Right lobe of liver (tissue), 6 donors: ENCODE measurements at places on chromosomes 5 and 9.
A peak's percentile ranks its signal among the peaks of the same experiment; 100 is the strongest.

GRCh38 chr5:158273035-158273434 is 414.1 kb upstream of the CLINT1 start:
- no peak for DNase-seq

DNA sequence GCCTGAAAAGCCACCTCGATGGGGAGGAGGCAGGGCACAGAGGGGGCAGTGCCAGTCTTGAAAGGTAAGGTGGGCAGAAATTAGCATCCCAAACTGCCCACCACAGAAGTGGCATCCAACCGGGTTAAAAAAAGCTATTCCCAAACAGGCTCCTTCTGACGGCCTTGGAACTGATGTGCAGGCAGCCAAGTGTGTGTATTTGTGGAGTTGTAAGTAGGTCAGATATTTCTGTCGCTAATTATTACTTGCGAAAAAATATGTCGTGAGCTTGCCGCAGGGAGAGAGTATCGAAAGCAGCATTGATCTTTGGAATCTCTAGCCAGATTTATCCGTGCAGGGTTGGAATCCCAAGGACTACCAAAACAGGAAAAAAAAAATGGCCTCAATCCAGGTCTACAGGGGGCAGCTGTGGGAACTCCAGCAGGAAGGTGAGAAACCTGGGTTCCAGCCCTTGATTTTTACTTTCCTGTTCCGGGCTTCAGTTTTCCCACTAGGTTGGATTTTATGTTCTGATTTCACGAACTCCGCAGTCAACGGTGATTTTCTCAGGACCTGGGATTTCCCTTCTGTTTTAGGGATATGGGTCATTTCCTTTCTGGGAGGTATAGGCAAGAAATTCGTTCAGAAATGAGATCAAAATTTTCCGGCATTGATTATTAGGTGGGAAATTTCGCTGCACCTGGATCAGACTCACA is 200.8 kb downstream of the RGS3 start:
- peak; percentile 8 for DNase-seq

DNA sequence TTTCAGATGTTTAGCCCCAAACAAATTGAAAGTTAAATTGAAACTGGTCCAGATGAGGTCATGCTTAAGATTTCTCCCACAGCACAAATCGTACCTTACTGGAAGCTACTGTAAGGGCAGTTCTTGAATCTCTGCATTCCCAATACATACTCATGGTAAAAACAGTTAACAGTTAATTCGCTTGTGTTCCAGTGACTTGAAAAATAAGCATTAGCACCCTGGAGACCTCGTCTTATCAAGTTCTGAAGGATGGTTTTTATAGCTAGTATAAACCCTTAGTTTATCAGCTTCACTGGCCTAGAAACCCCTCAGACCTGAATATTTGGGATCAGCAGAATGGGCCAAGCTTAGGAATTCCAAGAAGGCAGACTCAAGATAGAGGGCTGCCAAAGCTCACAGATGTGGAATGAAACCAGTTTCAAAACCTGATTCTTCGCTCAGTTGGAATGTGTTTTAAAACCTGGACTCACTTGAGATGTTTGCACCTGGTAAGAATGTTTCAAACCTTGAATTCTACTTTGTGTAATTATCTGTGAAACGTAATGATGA is 103.6 kb downstream of the C9orf152 start:
- no peak for DNase-seq

DNA sequence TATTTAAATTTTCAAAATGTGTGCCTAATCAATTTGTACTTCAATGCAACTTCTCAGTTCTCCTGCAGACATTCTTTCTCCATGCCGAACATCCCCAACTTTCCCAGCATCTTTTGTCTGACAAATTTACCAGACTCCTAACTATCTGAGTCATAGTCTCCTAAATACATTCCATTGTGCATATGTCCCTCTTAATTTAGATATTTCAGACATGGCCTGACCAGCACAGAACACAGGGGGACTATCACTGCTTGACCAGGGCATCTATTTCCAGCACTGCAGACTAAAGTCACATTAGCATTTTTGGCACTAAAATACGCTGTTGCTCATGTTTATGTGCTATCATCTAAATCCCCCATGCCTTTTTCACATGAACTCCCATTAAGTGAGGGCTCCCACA is 71.9 kb downstream of the ITGA1 start:
- no peak for DNase-seq

GRCh38 chr5:112732131-112732530 is 5.6 kb upstream of the APC start:
- no peak for DNase-seq

DNA sequence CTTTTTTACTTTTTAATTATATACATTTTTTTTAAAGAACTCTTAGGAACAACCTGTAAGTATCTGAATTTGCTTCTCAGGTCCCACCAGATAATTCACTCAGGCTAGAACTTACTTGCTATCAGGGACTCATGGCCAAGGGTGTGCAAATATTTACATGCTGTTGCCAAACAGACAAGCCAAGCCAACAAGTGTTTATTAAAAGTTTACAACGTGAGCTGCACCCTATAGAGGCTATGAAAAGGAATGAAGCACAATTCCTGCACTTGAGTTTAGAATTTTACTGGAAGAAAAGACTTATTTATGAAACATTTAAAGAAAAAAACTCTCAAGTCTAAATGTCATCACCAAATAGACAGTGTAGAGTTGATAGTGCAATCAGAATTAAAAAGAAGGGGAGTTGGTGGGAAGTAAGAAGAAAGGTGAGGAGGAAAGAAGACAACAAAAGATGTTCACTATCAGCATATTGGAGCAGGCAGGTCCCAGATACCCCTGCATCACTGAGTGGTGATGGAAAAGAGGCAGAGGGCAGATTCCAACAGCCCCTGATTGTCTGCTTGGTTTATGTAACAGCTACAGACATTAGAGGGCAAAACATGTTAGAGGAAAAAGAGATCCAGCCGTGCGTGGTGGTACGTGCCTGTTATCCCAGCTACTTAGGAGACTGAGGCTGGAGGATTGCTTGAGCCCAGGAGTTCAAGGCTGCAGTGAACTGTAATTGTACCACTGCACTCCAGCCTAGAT is 32.8 kb downstream of the SH3RF2 start:
- no peak for DNase-seq

GRCh38 chr5:110477911-110478310 is 248.6 kb downstream of the TMEM232 start:
- DNase-seq: no peak

DNA sequence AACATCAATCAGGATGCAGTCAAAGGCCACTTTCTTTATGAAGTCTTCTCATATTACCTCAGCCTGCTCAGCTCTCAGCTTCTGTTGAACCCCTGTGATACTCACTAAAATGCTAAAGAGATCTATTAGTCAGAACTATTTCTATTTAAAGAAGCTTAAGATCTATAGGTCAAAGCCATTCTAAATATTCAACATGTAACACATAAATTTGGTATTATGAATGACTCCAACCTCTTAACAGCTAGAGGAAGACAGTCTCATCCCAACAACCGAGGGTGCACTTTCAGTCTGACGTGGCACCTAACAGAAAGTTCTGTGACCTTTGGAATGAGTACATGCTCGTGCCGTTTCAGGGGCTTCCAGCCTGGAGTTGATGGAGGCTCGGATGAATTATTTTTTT is 301.5 kb upstream of the VLDLR start:
- DNase-seq: no peak

GRCh38 chr9:86767373-86767772 is 179.9 kb downstream of the GAS1 start:
- no peak for DNase-seq

- no peak for DNase-seq
Observed at GRCh38 chr5:35317586-35317985, 87.3 kb upstream of the PRLR start.

GRCh38 chr5:66377747-66378146 is 218.4 kb upstream of the MAST4 start:
- no peak for DNase-seq

DNA sequence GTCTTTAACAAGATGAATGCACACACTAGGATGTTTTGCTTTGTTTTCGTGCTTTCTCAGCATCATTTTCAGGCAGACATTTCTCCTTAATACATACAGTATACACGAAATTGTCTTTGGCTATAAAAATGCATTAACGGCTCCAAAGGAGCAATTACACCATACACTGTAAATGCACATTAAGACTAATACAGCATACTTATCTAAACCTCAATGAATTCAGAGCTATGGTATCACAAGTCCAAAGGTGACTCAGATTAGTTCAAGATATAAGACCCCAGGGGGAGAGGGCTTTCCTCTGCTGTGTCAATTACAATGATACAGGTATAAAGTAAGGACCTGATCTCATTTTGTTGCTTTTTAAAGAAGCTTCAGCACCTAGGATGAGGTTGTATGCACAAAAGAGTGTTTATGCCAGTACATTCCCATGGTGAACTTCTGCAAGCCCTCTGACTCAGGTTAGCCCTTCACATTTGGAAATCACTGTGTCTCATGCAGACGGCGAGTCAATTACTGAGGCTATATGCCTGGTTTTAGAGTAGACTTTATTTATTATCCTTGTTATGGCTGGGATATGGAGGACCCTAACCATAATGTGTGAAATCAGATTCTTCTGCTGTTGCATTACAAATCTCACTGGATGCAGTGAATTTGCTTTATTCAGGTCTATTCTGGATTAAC is 233.3 kb downstream of the ZNF608 start:
- no peak for DNase-seq

DNA sequence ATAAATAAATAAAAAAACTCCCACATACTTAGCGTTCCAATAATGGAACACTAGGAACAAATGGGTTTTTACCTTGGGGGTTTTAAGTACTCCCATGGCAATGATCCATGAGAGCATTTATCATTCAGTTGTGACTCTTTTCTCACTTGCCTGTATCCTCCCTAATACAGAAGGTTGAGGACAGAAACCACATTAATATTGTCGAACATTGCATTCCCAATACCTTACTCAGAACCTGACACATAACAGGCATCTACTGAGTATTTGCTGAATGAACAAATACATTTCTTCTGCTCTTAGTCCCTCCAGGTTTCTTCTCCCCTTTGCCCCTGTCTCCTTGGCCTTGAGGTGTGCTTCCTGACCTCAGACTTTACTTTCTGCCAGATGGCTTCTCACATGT is 175.9 kb downstream of the CEMIP2 start:
- DNase-seq: no peak

DNA sequence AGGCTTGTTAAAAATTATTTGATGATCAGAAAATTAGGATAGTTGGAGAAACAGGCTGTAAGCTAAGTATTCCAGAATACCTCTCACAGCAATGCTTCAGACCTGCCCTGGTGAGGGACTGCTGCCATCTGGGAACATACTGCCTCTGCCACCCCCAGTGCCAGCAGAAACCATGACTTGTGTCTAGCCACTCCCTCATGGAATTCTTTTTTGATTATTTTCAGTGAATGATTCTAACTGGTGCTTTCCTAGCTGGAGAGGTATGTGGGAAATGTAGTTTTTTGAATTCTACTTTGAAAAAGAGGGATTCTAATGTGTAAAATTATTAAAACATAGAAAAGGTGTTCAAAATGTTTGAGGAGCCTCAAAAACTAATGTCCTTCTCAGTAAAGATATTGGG is 126.3 kb downstream of the HMHB1 start:
- DNase-seq: no peak

DNA sequence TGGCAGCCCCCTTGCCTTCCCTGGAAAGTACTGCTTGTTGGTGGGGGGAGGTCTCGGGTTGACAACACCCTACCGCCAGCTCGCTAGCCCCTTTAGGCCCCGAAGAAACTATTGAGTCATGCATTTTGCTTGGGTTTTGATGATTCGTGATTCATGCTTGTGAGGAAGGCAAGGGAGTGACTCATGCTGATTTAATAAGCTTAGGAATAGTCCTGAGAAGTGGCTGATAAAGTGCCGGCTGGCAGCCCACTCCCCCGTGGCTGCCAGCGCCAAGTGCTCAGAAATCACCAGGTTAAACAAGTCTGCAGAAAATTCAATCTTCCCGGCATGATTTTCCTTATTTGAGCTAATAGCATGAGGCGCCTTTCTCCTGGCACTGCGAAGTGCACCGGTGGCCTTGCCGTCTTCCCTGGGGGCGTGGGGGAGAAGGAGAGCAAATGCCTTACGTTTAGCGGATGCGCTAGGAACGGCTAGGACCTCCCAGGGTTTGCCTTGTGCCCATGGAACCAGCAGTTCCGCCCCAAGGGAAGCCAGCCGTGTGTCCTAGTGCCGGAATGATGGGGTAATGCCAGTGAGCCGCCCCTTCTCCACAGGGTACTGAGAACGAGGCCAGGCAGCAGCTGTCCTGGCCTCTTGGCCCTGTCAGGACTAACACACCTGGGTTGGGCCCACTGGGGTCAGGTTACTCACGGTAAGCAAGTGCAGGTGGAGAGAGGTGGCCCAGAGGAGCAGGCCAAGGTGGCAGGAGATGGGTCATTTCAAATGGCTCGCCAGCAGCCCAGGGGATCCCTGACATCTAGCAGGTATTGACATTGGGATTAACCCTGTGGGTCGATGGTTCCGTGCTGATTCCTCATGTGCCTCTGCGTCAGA is 151.9 kb downstream of the MACROH2A1 start:
- DNase-seq: peak; percentile 28

GRCh38 chr5:139277171-139277570 is 16.4 kb upstream of the MATR3 start:
- no peak for DNase-seq

GRCh38 chr5:180332051-180332517 is 21.1 kb downstream of the GFPT2 start:
- no peak for DNase-seq

- DNase-seq: no peak
Observed at GRCh38 chr5:73030995-73031394, 75.2 kb downstream of the FCHO2 start.

DNA sequence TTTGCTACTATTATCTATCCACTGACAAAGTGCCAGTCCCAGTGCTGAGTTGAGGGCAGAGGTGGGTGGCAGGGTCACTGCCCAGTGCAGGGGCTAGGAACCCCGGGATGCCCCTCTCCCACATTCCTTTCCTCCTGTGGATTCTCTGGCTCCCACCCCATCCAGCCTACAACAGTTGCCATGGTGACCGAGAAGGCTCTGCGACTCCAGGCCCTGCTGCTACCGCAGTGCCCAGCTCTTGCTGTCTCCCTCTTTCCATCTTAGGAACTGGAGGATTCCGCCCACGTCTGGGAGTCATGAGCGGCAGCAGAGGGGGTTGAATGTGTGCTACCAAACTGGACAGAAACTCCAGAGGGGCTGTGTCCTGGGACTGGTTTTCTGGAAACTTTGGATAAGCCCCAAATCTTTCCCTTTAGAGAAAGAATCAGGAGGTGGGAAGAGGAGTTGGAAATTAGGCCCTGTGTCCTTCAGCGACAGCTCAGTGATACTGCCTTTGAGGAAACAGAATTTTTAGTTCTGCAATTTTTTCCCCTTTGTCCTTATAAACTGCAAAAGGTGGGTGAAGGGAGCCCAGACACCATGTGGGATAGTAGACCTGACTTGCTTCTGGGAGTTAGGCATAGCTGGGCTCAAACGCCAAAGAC is 20.7 kb upstream of the C5orf47 start:
- DNase-seq: no peak
